ENCODE measurements at places on chromosomes 2 and 18.

DNA sequence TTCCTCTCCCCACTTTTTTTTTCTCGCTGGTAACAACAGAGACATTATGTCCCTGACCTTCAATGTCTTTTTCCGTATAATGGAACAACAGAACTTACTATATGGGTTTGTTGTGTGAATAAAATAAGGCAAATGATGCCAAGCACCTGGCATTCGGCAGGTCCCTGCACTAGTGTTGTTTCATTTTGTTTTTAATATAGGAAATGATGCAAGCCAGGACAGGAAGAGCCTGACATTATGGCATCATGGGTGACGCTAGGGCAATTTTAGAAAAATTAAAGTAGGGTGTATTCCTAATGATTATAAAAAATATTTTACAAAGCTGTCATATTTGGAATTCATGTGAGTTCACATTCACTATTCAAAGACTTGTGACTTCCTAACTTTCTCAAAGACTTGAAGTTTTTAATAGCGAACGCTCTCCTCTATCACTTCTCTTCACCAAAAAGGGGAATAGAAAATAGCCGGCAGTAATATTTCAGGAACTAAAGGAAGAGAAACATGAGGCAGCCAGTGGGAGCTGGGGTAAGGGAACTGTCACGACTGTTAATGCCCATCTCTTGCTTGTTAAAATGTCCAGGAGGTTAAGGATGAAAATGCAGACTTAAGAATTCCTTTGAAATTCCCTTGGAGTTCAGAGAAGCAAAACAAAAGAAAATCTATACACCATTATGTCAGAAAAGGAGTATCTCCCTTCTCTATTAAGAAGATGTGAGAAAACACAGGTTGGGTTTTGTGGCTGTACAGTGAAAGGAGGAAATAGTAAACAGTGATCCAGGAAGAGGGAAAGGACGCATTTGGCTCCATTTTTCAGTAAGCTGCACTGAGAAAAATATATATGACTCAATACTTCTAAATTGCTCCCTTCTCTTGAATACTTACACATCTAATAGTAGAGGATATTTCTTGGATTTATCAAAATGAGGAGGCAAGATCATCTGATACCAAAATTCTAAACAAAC lies 60.2 kb downstream of the DPP4 start:
- DNase-seq = no peak

- no peak for DNase-seq
These were observed 52.0 kb downstream of the KIF5C start for GRCh38 chr2:148926981-148927401.

- no peak for DNase-seq
These were observed 233.7 kb downstream of the HDAC4 start for GRCh38 chr2:239167011-239167673.

GRCh38 chr2:112541315-112542122 lies 746 bp upstream of the POLR1B start:
- DNase-seq = no peak

DNA sequence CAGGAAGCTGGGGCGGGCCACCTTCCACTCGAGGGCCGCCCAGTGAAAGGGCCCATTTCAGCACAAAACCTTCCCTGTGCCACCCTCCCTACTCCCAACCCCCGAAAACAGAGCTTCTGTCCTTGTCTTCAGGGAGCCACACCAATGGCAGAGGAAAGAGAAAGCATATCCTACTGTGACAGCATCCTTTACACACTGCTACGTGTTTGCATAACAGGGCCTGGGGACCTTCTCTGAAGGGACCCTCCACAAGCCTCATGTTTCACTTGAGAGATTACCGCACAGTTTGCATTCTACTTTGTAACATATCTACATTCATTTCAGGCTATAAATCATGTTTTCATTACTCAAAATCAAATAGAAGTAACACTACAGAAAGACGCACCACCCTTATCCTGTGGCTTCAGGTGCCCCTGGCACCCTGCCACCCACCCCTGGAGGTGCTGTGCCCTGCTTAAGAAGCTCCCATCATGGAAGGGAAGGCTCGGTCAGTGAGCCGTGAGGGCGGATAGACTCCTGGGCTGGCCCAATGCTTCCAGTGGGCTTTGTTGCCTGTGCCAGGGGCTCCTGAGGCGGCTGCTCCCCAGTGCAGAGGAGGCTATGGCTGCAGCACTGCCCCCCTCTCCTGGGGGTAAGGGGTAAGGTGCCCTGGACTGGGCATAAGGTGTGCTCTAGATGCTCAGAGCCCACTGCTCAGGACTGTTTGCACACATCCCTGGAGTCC lies 52.0 kb downstream of the EIPR1 start:
- no peak for DNase-seq

DNA sequence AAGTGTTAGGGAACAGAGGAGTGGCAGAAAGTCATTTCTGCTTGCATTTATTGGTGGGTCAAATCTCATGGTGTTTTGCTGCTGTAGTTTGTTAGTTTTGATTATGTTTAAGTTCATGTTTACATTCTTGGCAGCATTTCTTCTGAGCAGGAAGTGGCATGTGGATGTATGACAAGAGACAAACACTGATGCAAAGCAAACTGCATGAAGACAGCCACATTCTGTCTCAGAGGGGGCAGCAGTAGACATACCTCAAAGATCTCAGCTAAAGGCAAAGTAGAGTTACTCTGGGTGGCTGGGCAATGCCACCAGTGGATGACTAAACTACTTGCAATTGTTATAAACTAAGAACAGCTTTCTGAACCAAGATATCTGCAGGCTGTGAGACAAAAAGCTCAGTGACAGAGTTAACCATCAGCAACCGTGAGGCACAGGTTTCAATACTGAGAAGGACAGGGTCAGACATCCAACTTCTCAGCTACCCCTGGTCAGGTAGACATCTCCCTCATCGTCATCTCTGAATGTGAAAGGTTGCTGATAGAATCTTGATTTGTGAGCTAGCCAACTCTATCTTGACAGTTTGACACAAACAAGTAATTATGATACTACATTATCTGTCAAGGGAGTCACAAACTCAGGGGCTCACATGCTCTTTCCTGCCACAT lies 16.4 kb downstream of the GALNT3 start:
- no peak for DNase-seq

DNA sequence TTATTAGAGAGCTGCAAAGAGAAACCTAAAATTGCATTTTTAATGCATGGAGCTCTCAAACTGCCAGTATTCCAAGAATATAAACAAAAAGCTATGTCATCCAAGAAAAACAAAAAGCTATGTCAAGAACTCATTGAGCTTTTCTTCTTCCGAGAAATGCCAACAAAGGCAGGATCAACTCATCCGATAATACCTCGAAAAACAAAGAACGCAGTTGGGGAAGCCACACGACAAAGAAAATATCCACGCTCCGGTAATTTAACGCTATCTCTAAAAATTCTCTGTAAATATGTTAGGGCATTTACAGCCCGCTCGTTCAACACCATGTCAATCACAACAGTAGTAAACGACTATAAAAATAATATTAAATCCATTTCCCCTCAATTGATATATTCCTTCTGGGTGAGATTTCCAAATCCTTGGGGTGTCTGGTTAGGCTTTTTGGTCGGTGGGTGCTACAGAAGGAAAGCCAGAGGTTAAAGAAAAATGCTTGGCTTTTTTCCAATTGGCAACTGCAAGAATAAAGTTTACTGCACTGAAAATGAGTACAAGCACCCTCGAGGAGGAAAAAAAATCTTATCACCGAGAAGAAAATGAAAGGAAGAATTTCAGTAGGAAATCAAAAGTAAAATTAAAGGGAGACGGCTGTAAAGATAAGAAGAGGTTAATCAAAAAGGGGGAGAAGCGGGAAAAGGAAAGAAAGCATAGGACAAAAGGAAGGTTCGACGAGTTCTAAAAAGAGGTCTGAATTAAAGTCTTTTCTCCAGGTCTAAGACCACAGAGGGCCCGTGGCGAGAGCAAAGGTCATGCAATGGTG lies 856 bp downstream of the TIA1 start:
- no peak for DNase-seq
